ENCODE measurements at places on chromosomes 4 and X.

DNA sequence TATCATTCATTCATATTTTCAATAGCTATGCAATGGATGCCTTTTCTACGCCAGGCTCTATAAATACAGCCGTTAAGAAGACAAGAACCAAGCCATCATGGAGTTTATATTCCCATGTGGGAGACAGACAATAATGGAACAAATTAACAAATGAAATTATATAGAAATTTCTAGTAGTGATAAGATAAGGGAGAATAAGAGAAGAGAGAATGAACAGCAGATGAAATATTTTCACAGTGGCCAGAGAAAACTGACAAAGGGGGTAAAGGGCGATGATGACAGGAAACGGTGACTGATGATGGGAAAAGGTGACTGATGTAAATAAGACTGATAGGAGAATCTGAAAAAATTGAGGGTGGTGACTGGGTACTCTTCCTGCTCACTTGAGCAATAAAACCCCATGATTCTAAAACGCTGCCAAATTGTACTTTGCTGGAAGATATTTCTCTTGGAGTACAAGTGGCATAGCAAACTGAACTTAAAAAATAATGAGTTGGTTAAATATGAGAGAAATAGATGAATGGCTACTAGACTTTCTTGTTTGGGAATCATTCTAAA lies 13.2 kb downstream of the RNF150 start:
- no peak for DNase-seq

- no peak for DNase-seq
These were observed 628.3 kb upstream of the MAGEB2 start for GRCh38 chrX:29587107-29587506.

- DNase-seq, result no peak
These were observed 258.2 kb downstream of the PPP1R2C start for GRCh38 chrX:42519666-42520231.

DNA sequence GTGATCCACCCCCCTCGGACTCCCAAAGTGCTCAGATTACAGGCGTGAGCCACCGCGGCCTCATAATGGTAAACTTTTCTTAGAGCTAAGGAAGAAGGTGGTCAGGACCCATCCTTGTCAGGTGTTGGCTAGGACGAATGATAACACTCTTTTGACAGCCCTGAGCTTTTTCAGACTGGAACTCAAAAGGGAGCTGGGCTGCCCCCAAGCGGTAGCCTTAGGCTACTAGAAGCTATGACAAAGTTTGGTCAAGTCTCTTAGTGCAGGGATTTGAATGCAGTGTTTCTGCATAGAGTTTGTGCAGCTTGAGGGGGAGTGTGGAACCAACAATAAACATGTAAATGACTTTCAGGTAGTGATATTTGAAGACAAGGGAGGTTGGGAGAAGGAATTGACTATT lies 11.8 kb upstream of the HSD17B10 start:
- DNase-seq, result peak; percentile 66

Data from KBM-7 (cell line).